ENCODE measurements at places on chromosomes 12 and 14.

- H3K4me3 ChIP-seq = no peak overlapping the region
- H3K27ac ChIP-seq = no peak overlapping the region
- no peak for DNase-seq
- no peaks in the 10 kb centered on the region for H3K4me1 ChIP-seq
- no peaks in the 10 kb centered on the region for H3K27me3 ChIP-seq
- no peaks in the 10 kb centered on the region for H3K36me3 ChIP-seq
Observed at GRCh38 chr12:117329756-117330155, 31.7 kb downstream of the NOS1 start.

- H3K27ac ChIP-seq = no peak overlapping the region
- H3K27me3 ChIP-seq = no peaks in the 10 kb centered on the region
- H3K4me3 ChIP-seq = no peak overlapping the region
Observed at GRCh38 chr12:8780389-8780788, 42.0 kb upstream of the A2ML1 start.

DNA sequence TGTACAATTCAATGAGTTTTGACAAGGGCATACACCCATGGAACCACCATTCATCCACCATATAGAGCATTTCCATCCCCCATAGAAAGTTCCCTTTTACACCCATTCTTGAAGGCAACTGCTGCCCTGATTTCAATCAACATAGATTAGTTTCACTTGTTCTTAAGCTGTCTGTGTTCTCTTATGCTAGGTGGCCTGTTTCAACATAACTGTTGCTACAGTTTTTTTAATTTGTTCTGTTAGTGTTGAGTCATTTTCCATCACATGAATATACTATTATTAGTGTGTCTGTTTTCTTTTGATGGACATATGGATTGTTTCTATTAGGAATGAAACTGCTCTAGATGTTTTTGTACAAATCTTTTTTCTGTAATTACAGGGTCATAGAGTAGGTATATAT, 123.4 kb downstream of the PTPRQ start:
- no peak overlapping the region for H3K27ac ChIP-seq
- H3K4me1 ChIP-seq = no peaks in the 10 kb centered on the region
- DNase-seq = no peak
- H3K36me3 ChIP-seq = no peaks in the 10 kb centered on the region

DNA sequence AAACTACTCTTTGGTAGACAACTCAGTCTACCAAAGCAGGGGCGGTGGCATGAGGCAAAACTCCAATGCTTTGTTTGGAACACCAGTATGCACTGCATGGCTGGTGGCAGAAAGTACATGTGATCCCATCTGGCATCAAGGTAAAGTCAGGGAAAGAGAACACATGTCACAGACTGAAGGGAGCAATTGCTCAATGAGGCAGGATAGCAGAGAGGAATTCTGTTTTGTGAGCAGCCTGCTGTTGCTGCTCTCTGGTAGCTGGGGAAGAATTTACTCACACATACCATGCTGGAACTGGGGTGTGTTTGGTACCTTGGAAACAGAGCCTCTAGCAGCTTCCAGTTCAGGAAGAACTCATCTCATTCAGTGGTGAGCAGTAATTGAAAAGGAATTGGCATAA, 84.8 kb downstream of the HELB start:
- H3K27ac ChIP-seq = no peak overlapping the region
- no peaks in the 10 kb centered on the region for H3K4me1 ChIP-seq
- DNase-seq = no peak
- no peaks in the 10 kb centered on the region for H3K36me3 ChIP-seq
- H3K27me3 ChIP-seq = no peaks in the 10 kb centered on the region

DNA sequence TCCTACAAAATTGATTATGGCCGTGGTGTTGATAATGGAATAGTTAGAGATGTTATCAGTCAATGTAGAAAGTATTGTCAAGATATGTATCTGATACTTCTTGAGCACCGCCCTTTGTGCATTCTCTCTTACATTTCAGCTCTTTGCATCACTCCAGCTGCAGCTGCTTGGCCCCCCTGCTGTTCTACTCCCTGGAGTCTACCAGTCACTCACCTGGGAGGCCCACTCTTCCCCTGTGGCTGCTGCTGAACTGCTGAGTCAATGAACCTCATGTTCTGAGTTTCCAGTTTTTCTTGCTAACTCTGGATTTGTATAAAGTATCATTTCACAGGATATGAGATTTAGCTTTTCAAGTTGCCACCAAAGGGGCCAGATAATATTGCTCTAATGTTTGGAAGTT, 312.8 kb upstream of the SLC16A7 start:
- no peak overlapping the region for H3K27ac ChIP-seq
- no peaks in the 10 kb centered on the region for H3K27me3 ChIP-seq
- H3K36me3 ChIP-seq = no peaks in the 10 kb centered on the region
- no peak overlapping the region for H3K4me3 ChIP-seq
- no peak for DNase-seq

DNA sequence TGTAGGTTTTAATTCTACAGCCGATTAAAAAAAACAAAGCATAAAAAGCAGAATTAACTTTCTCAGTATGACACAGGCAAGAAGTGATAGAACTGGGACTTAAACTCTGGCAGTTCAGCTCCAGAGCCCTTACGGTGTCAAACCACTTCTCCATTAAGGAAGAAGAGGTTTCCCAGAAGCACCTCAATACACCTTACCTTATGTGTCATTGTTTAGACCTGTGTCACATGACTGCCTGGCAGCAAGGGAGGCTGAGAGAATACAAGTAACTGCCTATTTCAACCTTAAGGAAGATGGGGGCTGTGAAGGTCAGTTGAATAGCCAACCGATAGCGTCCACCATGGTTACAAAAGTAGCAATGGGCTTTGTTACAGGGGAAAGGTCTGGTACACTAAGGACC, 54.6 kb upstream of the ARHGAP5 start:
- no peak overlapping the region for H3K27ac ChIP-seq
- H3K4me1 ChIP-seq = no peaks in the 10 kb centered on the region
- no peak overlapping the region for H3K4me3 ChIP-seq
- no peaks in the 10 kb centered on the region for H3K36me3 ChIP-seq
- H3K27me3 ChIP-seq = no peaks in the 10 kb centered on the region

DNA sequence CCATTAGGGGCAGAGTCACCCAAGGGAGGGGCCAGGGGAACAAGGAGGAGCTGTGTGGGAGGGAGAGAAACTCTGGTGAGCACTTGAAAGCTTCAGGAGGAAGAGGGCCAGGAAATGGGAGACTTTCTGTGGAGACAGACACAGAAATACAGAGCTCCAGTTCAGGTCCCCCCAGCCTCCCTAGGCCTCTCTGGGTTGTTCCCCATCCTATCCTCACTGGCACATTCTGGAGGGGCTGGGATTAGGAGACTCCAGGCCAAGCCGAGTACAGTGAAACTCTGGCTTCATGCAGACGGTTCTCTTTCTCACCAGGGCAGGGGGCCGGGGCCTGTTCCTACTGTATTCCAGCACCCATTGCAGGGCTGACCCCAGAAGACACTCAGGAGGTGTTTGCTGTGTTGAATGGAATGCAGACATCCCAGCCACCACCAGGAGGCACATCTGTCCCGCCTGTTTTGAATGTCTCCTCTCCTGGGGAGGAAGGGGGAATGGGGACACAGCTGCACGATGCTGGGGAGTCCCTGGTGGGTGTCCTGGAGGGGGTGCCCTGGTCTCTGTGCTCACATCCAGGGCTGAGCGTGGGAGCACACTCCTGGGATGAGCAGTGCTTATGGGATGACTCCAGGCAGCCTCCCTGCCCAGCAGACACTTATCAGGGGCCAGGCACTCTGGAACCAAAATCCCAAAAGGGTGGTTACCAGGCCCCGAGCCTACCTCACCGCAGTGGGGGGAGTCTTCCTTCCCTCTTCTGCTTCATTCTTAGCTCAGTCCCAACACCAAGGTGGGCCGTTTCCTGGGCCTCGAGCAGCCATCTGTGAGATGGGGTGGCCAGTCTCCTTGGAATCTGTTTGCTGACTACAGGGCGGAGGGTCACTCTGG, 5.5 kb upstream of the KRT84 start:
- H3K36me3 ChIP-seq = no peaks in the 10 kb centered on the region
- no peak overlapping the region for H3K27ac ChIP-seq

DNA sequence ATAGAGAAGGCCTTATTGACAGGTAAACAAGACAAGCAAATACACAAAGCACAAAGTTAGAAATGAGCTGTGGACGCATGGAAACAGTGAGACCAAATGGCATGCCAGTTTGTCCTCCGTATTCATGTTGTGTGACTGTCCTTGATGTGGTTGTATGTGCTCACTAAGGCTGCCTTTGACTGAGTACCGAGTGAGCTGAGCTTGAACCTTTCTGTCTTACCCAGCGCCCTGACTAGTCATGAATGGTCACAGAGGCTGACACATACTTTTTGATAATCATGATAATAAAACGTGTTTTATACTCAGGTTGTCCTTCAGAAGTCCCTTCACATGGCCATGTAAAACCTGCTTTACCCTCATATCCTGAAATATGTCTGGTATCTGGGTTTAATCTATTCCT, 553 bp upstream of the CATSPERB start:
- H3K27me3 ChIP-seq = no peaks in the 10 kb centered on the region
- H3K27ac ChIP-seq = no peak overlapping the region

DNA sequence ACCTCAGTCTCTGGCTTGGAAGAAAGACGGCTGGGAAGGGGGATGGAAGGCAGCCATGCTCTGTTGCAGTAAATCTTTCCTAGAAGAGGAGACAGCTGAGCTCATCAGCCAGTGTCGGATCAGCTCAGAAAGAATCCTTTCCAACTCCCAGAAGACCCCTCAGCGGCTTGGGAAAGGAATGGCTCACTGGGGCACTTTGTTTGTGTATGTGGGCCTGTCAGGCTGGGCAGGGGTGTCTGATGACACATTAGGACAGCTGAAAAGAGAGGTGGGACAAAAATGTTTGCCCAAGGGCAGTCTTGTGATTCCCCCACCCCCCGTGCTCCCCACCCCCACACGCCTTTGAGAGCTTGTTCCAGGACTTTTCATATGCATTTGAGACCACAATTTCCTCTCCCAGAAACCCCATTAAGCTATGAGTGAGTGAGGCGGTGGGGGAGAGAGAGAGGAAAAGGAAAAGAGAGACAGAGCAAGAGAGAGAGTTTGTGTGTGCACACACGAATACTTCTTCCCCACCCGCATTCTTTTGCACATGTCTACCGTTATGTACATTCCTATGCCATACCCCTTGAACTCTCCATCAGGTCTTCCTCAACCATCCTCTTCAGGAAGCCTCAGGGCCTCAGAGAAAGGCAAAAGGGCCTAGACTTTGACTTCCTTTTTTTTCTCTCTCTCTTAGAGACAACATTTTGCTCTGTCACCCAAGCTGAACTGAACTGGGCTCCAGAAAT, 198.9 kb downstream of the ZFP36L1 start:
- no peaks in the 10 kb centered on the region for H3K27me3 ChIP-seq
- H3K4me1 ChIP-seq = peaks cover 3% of the 10 kb centered on the region
- H3K4me3 ChIP-seq = no peak overlapping the region
- no peaks in the 10 kb centered on the region for H3K36me3 ChIP-seq
- H3K27ac ChIP-seq = no peak overlapping the region
- DNase-seq = no peak

GRCh38 chr12:129496226-129496625, 407.6 kb downstream of the TMEM132D start:
- DNase-seq = no peak
- H3K4me1 ChIP-seq = no peaks in the 10 kb centered on the region
- no peaks in the 10 kb centered on the region for H3K36me3 ChIP-seq
- no peak overlapping the region for H3K27ac ChIP-seq
- H3K27me3 ChIP-seq = no peaks in the 10 kb centered on the region

- no peaks in the 10 kb centered on the region for H3K36me3 ChIP-seq
- H3K4me3 ChIP-seq = no peak overlapping the region
- peaks cover 7% of the 10 kb centered on the region for H3K4me1 ChIP-seq
- no peak for DNase-seq
- H3K27me3 ChIP-seq = no peaks in the 10 kb centered on the region
Observed at GRCh38 chr12:69324797-69325466, 23.2 kb upstream of the LYZ start.

GRCh38 chr14:58401587-58401986, 5.9 kb downstream of the TOMM20L start:
- H3K36me3 ChIP-seq = no peaks in the 10 kb centered on the region
- H3K4me3 ChIP-seq = no peak overlapping the region
- peaks cover under 1% of the 10 kb centered on the region for H3K4me1 ChIP-seq
- H3K27ac ChIP-seq = no peak overlapping the region
- no peak for DNase-seq

- no peaks in the 10 kb centered on the region for H3K36me3 ChIP-seq
- H3K4me3 ChIP-seq = no peak overlapping the region
- DNase-seq = no peak
Observed at GRCh38 chr12:84356224-84356623, 556.4 kb downstream of the SLC6A15 start.
